ENCODE measurements at places on chromosomes 13 and 19. TPM values are rescaled to one million over a fixed set of nuclear protein-coding genes. Genes with fewer than 3 reads are reported as not detected.

Gene C13orf42
- total RNA-seq: 0.48 TPM

Gene ZNF121
- total RNA-seq: 47.2 TPM

Gene CBARP
- total RNA-seq: not detected

Gene FSD1
- total RNA-seq: 3.4 TPM

Gene RNF17
- total RNA-seq: not detected

Gene PARP4
- total RNA-seq: 24.3 TPM

Gene SPRED3
- not detected for total RNA-seq

Gene SWSAP1
- 0.48 TPM for total RNA-seq

Gene REEP6
- total RNA-seq: 1.4 TPM

Gene ZNF773
- total RNA-seq: 13.5 TPM

Gene CYP2A7
- 0.24 TPM for total RNA-seq

Gene CEBPA
- 7.5 TPM for total RNA-seq

Gene KIR2DL3
- 1.7 TPM for total RNA-seq

Gene CNN1
- total RNA-seq: 1,035 TPM

- DNase-seq: no peak
Observed at GRCh38 chr13:78779608-78780007, 120.7 kb upstream of the OBI1 start.

DNA sequence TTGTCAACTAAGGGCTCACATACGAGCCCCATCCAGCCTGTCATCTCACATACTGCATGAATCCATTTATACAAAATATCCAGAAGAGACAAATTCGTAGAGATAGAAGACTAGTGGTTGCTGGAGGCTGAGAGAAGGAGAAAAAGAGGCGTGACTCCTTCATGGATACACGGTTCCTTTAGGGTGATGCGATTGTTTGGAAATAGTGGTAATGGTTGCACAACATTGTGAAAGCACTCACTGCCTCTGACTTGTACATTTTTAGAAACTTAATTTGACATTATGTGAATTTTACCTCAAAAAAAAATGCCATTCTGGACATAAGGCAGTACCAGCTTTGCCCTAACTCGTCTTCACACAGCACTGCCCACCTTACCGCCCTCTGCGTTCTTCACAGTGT is 27.3 kb downstream of the IGFL1 start:
- DNase-seq: no peak

DNA sequence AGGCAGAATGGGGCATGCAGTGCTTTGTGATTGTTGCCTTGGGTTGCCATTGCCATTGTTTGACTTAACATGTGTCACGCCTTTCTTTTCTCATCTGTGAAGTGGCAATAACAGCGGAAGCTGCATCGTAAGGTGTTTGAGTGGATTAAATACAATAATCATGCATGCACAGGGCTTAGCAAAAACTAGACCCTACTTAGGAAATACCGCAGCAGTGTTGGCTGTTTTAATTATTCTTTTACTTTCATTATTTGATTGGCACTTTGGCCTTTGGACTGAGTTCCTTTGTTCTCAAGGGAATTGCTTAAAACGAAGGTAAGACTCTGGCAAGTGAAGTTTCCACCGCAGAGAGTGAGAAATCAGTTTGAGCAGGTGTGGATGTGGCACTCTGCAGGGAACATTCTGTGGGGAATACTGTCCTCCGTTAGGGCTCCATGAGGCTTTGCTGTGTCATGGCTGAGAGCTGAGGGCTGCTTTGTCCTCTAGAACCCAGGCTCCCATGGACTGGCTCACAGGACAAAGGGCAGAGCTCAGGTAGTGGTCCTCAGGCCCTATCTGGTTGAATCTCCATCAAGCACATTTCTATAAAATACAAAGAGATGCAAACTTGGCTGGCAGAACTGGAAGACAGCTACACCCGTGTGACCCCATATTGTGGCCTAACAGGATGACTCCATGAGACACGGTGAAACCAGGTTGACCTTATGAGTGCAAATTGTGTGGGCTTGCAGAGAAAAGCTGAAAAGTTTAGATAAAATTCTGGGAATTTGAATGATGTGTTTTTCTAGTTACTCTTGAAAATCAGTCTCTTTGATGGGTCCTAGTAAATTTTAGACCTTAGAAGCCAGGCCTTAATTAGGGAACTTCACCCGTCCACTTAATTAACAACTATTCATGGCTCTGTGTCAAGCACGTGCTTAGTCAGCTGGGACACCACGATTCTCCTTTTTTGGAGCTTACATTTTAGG is 407.2 kb downstream of the KCNRG start:
- no peak for DNase-seq

DNA sequence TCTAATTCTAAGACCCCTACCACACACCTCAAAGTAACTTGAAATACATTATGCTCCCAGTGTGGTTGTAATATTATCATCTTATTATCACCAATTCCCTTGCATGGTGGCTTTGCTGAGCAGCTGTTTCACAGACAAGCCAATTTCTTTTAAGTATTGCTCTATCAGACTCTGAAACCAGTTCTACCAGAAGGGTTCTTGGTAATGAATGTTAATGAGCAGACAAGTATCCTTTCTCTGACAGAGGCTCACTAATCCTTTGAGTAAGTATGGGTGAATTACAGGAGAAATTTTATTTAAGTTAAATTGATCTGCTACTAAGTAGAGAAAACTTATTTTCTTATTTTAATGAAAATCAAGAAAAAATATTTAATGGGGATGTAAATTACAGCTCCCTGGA is 326.0 kb downstream of the GPC6 start:
- no peak for DNase-seq

DNA sequence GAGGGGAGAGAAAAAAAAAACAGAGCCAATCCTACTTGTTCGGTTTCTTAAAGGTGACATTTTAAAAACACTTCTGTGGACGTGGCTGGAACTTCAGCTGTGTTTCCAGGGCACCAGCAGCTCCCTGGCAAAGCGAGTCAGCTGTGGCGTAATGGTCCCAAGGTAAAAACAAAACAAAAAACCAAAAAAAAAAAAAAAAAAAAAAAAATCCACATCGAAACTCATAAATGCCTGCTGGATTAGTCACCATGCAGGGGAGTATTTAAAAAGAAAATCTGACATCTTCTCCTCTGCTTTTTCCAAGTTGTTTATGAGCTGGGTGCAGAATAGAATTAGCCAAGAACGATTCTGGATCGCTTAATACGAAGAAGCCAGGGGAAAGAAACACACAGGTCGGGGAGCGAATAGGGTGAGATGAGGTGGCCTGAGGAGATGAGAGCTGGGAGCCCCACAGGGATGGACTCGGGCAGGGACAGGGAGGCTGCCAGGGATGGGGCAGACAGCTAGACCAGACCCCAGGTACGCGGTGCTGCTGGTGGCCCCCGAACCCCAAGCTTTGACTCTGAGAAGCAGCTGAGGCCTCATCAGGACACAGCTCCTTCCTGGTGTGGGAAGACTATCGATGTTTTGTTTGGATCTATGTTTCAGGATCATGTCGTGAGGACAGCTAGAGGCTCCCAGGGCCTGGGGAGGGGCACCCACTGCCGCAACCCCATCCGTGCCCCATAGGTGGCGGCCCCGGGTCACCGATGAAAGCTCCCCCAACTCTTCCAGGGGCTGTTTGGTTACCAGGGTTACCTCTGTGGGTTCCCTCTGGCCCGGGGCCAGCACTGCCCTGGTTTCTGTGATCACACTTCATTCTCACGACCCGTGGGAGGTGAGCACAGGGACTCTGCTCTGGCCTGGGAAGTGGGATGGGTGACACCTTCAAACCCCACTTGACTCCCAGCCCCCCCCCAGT is 3.1 kb upstream of the CTXN1 start:
- peak; percentile 63 for DNase-seq

DNA sequence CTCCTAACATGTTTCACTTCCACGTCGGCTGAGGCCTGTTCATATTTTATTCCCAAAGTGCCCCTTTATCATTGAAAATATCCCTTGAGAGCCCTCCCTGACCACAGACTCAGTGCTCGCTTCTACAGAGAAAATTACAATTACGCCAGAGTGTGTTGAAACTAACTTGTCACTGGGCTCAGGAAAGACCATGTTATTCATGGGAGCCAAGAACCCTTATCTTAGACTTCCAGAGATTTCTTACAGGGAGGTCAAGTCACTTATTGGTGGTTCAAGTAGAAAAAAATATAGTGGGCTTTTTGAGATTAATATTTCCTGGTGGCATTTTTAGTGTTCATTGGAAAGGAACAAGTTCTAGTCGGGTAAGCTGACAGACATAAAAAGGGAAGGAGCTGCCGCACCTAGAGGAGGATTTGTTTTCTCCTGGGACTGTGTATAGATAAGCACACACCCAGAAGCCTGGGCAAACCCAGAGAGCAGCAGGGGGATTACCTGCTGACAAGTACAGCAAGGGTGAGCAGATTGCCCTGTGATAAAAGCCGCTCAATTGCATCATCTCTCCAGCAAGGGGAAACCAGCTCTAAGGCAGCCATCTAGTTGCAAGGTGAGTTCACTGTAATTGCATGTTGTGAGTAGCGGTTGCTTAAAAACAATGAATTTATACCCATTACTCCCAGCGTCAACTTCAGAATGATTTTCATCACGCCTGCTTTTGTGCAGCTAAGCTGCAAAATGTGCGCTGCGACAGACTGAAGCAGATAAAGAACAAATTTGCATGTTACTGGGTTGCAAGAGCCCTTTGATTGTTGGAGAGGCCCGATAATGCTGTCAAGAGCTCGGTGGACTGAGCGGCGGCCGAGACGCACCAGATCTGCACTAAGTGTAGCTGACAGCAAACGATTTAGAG is 46.2 kb downstream of the DCT start:
- DNase-seq: peak; percentile 71

DNA sequence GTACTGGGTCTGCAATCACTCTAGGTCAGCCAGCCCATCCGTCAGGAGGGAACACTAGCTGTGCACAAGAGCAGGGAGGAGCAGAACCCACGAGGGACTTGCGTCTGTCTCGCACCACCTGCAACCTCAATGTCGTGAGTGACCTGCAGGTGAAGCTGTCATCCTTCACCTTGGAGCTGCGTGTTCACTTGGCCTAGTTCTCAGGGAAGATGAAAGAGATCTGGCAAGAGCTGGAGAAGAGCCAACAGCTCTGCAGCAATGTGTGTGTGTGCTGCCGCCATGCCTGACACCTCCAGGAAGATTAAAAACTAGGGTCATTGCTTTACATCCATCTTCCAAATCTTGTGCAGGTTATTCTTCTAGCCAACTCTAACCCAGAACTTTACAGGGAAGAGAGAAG is 117.6 kb upstream of the MRI1 start:
- DNase-seq: no peak

- DNase-seq: no peak
Observed at GRCh38 chr13:113762538-113762937, 3.5 kb downstream of the TMEM255B start.

- no peak for DNase-seq
Observed at GRCh38 chr13:105349082-105349723, 1186.3 kb downstream of the EFNB2 start.

DNA sequence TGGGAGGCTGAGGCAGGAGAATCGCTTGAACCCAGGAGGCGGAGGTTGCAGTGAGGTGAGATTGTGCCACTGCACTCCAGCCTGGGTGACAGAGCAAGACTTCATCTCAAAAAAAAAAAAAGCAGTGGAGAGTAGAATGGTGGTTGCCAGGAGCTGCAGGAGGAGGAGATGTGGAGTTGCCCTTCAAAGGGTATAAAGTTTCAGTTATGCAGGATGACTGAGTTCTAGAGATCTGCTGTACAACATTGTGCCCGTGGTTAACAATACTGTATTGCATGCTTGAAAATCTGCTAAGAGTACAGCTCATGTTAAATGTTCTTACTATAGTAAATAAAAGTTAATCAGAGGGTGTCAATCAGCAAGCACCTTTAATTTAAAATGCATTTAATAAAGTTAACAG is 28.4 kb upstream of the LATS2 start:
- no peak for DNase-seq

DNA sequence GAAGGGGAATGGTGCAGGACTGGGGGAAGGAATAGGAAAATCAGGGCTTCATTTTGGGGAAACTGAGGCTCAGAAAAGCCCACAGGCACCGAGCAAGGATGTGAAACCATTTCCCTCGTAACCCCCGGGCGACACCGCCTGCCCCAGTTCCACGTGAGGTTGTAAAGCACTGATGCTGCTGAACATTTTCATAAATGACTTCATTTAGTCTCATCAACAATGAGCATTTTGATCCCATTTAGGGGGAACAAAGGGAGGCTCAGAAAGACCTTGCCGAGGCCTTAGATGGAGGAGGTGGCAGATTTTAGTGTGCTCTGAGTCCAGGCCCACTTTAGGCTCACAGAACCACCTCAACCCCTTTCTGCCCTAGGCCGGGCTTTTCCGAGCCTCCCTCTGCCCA is 20.5 kb upstream of the FBXO27 start:
- no peak for DNase-seq

- no peak for DNase-seq
Observed at GRCh38 chr19:15108845-15109767, 1.9 kb downstream of the SYDE1 start.

DNA sequence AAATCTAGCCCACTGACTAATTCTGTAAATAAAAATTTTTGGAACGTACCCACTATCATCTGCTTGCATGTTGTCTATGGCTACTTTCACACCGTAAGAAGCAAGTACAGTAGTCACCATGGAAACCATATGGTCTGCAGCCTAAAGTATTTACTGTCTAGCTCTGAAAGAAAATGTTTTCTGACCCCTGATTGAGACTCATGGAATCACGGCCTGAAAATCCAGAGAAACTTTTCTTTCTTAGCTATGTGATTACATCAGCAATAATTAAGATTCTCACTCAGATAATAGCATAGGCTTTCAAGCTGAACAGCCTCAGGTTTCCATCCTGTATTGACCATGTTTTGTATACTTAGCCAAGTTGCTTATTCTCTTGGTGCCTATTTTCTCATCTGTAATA is 264.6 kb downstream of the NHLRC3 start:
- DNase-seq: no peak
